ENCODE measurements at places on chromosomes 3 and 15.

DNA sequence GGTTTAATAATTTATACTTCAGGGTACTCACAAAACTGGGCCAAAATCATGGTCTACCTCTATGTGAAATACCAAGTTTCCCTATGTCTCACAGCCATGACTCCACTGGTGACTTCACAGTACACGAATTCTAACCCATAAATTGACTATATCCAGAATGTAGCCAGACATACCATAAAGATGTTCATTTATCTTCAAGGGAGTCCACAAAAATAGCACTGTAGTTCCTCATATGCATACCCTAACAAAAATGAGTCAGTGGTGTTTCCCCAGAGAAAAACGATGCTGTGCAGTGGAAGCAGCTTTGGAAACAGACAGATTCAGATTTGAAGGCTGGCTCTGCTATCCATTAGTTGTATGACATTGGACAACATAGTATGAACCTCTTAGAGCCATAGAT, 438.8 kb downstream of the FHIT start:
- no peak for DNase-seq

DNA sequence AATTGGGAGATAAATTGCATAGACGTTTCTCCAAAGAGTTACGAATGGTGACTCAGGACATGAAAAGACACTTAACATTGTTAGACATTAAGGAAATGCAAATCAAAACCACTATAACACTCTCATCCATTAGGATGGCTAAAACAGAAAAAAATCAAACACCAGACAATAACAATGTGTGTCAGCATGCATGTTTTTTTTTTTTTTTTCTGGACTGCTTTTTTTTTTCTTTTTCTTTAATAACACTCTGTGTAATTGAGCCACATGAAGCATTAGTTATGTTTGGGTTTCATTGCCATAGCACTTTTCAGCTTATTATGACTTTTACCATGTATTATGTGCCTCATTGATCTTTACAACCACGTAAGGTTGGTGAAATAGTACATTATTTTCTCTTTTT, 95.0 kb downstream of the NFKBIZ start:
- no peak for DNase-seq

GRCh38 chr15:83304861-83305703, 20.6 kb upstream of the BNC1 start:
- no peak for DNase-seq

GRCh38 chr3:42826141-42826540, 16.9 kb downstream of the ACKR2 start:
- DNase-seq, result no peak

DNA sequence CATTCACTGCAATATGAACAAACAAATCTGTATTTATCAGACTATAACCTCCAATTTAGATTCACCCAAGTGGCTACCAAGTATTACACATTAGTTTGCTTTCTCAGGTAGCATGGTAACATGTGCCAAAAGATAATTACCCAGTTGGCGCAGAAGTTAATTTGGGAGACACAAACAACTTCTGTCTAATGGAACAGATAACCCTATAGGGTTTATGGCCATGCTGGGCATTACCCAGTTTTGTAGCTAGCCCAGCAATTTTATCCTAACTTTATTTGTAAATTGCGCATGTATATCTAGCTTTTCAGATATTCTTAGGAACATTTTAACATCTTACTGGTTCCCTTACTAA, 780 bp downstream of the RPL22L1 start:
- no peak for DNase-seq

GRCh38 chr3:194054016-194054415, 81.9 kb upstream of the HES1 start:
- DNase-seq, result no peak

Measured in NCI-H69 (cell line).